ENCODE measurements at places on chromosomes 1 and 21.

DNA sequence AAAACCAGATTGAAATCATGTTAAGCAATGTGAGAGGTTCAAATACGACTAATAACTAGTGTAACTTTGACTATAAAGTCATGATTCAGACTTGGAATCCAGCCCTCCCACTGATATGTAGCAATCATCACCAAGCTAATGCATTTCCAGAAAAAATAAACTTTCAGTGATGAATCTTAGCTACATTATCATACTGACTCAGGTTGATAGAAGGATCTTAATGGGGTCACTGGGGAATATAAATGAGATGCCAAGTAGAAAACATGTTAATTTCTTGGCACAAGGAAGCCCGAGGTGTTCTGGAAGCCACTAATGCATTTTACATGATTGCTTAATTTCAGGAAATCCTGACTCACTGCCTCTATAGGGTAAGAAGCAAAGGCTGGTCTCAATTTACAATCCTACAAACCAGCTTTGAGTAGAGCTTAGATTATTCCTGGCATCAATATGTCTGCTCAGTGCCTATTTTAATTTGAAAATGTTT is 67.7 kb downstream of the SELENOF start:
- DNase-seq: no peak

GRCh38 chr1:3244025-3244926 is 175.3 kb downstream of the PRDM16 start:
- DNase-seq: no peak

- no peak for DNase-seq
Measured at GRCh38 chr1:223819730-223820514, 25.8 kb downstream of the TP53BP2 start.

GRCh38 chr1:19758227-19758830 is 41.4 kb downstream of the TMCO4 start:
- DNase-seq: no peak

DNA sequence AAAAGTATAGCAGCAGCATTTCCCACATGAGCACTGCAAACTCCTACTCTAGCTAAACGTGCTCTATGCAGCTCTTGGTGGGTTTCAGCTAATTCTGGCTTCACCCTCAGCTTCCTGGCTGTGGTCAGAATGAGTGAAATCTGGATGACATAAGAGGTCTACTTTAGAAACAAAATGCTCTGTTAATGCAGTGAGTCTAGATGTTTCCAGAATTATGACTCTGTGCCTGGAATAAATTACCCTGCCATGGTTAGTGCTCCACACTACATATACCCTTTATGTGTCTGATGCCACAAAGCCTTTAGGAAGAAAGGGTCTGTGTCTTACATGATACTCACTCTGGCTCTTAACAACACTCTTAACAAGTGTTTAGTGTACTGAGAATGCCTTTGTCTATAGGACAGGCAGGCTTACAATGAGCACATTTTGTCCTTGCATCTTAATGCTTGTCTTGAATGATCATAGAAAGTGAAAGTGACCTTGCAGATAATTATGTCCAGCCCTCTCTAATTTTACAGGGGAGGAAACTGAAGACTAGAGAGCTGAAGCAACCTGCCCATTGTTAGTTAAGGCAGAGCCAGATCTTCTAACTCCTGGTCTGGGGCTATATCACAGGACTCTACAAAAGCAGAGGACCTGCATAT is 9.2 kb downstream of the S100A10 start:
- peak; percentile 25 for DNase-seq

- DNase-seq: peak; percentile 19
Measured at GRCh38 chr1:230067871-230068620, 1.0 kb downstream of the GALNT2 start.

- no peak for DNase-seq
Measured at GRCh38 chr1:61446531-61446991, 278.4 kb downstream of the TM2D1 start.

GRCh38 chr1:16043950-16044349 is 368 bp downstream of the CLCNKB start:
- DNase-seq: no peak

DNA sequence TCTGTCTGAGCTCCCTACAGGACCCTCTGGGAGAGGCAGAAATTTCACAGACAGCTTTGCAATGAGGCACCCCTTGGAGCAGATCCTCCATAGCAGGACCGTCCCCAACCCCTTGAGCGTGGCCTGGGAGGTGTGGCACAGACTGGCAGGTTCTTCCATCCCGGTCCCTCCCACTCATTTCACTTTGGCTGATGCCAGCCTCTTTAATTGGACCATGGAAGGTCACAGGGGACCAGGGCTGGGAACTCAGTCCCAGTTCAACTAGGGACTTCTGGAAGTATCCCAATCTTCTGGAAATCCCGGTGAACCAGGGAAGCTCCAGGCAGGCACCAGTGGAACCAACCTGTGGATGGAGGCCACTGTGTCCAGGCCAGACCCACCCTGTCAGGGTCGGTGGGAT is 83.7 kb downstream of the SPSB1 start:
- DNase-seq: no peak

- no peak for DNase-seq
Measured at GRCh38 chr1:225597926-225598575, 54.9 kb downstream of the ENAH start.

DNA sequence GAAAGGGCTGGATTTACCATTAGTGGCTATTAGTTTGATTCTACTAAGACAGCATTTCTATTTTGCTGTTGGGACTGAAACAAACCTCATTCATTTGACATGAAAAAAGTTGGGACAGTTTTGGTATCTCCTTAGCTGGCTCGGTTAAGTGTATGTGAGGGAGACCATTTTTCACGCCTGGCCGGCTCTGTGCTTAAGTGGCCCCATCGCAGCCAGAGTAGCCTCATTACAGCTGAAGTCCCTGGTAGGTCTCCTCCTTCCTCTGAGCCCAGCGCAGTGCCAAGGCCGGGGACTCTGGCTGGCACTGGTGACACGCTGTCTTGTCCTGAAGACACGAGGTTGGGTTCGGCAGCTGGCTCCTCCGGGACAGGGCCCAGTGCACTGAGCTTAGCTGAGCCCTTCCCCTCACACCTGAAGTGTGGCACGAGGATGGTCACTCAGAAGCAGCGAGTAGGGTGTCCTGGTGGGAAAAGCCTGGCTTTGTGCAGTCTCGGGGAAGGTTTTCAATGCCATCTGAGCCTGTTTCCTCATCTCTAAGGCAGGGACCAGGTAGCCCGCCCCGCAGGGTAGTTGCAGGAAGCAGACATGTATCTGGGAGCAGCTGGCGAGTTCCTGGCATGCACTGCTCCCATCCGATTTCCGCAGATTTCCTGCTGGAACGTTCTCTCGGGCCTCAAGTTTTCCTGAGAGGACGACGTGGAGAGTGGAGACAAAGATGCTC is 196.5 kb downstream of the DYRK1A start:
- DNase-seq: no peak

- no peak for DNase-seq
Measured at GRCh38 chr1:223783676-223784075, 62.1 kb downstream of the TP53BP2 start.

DNA sequence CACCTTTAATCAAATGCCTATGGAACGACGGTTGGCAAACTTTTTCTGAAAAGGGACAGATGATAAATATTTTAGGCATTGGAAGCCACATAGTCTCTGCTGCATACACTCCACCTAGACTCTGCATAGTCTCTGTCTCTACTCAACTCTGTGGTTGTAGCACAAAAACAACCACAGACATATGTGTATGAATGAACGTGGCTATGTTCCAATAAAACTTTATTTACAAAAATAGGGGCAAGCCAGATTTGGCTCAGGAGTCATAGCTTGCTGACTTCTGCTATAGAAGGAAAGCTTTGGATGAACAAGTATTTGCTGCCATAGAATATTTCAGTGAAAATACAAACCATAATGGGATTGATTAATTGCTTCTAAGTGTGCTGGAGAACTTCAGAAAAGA is 37.5 kb upstream of the ADORA3 start:
- DNase-seq: no peak

DNA sequence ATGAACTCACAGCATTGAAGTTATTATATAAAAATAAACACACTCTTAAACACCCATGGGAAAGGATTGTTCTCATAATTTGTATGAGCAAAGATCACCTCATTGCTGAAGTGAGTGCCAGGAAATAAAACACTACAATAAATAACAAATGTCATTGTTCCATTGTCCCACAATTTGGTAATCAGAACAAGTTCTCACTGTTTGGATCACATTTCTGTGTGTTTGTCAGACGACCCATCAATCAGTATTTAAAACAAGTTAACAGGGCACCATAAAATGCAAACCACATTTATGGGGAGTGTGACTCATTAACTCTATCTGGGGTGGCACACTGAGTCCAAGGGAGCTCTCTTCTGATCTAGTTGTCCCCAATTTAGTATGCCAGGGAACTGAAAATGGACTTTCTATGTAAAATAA is 124.5 kb downstream of the PTPRC start:
- no peak for DNase-seq

- DNase-seq: peak; percentile 74
Measured at GRCh38 chr1:54800899-54801759, at the start of gene TTC22. Gene TTC22 (minus strand): TSS chr1:54801323. CDS start chr1:54801163, 160 bp downstream.

GRCh38 chr1:8603220-8603616 is 214.2 kb downstream of the RERE start:
- DNase-seq: no peak

DNA sequence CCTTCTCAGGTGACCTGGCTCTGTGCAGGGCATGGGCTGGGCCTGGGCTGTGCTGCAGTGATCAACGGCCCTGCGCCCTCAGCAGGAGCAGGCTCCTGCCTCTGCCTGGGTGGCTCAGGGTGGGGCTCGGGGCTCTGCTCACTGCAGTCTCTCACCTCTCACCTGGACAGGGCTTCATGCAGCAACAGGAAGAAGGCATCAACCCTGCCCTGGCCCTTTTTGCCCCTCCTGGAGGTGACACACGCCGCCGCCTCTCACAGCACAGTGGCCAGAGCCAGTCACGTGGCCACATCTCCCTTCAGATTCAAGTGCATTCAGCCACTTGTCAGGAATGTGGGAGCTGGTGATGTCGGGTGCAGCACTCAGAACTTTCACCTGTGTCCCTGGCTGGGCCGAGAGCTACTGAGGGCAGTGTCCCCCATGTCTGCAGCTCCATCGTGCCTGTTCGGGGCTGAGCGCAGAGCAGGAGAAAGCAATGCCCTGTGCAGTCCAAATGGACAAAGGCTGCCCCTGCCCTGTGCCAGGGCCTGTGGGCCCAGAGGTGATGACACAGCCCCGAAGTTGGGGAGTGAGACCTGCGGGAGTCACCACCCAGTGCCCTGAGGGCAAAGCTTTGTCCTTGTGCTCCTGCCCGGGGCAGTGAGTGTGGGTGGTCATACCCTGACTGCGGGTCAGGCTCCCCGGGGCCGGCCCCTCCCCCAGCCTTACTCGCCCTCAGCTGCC is 314.0 kb downstream of the PTPRU start:
- DNase-seq: no peak

- no peak for DNase-seq
Measured at GRCh38 chr1:205444931-205445645, 10.8 kb downstream of the BLACAT1 start.

DNA sequence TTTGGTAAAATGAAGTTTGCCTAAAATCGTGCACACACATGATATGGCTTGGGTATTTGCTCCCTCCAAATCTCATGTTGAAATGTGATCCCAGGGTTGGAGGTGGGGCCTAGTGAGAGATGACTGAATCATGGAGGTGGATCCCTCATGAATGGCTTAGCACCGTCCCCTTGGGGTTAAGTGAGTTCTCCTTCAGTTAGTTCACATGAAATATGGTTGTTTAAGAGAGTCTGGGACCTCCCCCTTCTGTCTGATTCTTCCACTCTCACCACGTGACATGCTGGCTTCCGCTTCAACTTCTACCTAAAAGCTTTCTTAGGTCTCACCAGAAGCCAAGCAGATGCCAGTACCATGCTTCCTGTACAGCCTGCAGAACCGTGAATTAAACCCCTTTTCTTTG is 58.4 kb downstream of the SIPA1L2 start:
- DNase-seq: no peak

- DNase-seq: no peak
Measured at GRCh38 chr1:107162745-107163144, 21.9 kb downstream of the NTNG1 start.

DNA sequence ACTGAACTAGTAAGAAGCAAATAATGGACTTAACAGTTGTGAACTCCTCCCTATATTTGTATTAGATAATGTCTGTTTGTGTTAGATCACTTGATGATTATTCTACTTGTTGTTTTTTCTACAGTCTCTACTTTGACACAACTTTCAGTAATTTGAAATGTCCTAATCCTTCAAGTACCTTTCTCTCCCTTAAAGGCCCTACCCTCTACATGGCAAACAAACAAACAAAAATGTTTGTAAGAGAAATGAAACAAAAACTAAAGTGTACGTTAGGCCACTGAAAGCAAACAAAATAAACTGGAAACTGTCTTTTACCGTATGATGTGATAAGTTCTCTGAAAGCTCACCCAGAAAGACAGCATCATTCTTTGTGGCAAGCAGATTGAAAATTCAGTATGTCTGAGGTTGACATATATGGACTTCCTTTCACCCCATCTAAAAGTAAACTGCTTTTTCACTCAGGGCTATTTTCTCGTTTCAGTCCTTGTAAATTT is 255.9 kb upstream of the SNX7 start:
- no peak for DNase-seq

DNA sequence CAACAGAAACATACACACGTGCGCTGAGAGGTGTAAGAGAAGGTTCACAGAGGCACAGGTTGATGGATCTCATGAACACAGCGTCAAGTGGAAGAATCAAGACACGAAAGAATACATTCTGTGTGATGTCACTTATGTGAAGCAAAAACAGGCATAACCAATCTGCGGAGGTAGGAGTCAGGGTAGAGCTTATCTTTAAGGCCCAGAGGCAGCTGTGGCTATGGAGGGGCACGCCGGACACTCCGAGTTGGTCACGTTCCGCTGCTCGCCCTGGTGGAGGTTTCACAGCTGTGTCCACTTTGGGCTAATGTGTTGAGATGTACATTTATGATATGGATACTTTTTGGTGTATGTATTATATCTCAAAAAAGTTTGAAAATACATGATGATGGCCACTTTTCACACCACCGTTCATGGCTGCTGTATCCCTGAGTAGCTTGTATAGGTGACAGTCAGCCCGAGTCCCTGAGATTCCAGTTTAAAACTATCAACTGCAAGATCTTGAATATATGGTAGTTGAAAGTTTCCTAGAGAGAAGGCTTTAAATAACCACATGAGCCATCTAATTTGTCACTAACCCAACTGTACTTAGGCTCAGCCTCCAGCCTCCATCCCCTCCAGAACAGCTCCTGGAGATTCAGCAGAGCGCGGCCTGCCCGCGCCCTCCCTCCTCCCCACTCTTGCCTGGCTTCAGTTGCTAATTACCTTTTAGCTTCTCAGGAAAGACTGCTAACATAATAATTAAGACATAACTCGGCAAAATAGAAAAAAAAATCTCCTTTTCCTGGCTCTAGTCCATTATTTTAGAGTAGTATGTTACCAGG is 6.7 kb upstream of the ADARB1 start:
- no peak for DNase-seq

DNA sequence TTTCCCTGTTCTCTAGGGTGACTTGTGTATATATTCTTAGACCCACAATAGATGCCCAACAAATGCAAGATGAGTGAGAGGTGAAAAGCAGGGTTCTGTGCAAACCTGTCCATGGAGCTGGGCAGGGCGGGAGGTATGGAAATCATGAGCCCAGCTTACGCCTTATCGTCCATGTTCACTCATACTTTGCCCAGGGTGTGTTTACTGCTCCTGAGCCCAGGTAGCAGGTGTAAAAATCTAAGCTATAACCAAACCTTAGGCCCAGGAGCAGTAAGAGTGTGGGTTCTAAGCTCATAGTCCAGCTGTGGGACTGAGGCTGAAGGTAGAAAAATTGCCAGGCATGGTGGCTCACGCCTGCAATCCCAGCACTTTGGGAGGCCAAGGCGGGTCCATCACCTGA is 48.1 kb downstream of the CACNA1E start:
- no peak for DNase-seq

- peak; percentile 95 for DNase-seq
Measured at GRCh38 chr1:35097224-35097623, 18.0 kb downstream of the ZMYM1 start.

Data from common myeloid progenitor, CD34-positive (primary cell).